Effector memory CD4-positive, alpha-beta T cell (primary cell): ENCODE measurements at places on chromosomes 13 and 19.

DNA sequence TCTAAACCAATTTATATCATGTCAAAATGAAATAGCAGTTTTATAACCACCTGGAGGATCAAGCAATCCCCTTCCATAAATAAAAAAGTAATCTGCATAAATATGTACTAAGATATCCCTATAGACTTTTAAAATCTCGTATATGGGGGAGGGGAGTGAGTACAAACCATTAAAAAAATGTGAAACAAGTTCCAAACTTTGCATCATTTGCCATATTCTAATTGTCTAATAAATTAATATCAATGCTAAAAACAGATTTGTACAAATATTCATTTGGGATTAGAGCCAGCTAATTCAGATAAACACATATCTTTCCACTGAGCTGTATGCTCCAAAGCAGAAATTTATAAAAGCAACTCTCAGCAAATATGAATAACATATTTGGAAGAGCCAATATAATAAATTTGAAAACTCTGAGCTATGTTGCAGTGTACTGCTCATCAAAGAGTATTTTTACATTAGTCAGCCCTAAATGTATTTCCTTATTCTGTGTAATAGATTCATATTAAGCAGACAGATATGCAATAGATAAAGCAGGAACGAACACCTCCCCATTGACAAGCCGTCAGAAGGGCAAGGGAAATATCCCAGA is 970.2 kb downstream of the EFNB2 start:
- no peak for DNase-seq

DNA sequence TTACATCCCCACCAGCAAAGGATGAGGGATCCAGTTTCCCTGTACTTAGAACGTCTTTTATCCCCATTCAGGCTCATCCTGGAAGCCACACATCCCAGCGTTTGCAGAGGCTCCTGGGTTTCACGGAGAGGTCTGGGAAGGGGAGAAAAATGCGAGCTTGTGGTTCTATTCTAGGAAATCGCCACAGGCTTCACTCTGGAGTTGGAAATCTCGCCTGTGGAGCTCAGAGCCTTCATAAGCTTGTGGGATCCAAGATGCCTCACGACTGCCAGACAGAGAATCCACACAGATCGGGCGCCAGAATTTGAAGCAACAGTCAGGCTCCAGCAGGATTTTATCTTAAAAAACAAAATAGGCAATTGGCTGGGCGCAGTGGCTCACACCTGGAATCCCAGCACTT is 157.9 kb downstream of the PTPRS start:
- no peak for DNase-seq

DNA sequence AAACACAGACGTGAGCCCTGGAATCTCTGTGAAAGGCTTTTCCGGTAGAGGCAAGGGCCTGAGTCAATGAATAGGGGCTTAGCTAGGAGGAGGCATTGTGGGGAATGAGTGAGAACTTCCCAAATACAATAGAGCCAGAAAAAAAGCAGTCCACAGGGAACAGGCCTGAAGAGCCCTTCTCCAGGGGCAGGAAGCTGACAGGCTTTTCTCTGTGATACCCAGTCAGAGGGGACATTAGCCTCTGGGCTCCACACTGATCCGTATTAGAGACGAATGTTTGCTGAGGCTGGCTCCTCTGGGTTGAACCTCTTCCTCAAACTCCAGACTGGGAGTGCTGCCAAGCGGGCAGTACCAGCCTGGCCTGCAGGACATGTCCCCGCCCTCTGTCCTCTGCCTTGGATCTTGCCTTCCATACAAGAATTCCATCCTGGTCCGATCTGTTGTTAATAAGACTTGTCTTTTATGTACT is 2.3 kb downstream of the DHRS12 start:
- DNase-seq = no peak

DNA sequence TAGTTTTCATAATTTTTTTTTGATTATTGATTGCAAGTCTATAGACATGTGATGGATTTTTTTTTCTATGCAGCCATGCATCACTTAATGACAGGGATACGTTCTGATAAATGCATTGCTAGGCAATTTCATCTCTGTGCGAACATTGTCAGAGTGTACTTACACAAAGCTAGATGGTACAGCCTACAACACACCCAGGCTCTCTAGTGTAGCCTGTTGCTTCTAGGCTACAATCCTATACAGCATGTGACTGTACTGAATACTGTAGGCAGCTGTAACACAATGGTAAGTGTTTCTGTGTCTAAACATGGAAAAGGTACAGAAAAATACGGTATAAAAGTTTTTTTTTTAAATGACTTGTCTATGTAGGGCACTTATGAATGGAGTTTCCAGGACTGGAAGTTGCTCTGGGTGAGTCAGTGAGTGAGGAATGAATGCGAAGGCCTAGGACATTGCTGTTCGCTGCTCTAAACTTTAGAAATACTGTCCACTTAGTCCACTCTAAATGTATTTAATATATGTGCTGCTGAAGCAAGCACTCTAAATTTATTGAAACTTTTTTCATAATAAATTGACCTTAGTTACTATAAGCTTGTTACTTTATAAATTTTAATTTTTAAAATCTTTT is 20.3 kb downstream of the SPATA13 start:
- DNase-seq = no peak

GRCh38 chr13:113094410-113094800 is 11.2 kb upstream of the F7 start:
- DNase-seq = no peak

DNA sequence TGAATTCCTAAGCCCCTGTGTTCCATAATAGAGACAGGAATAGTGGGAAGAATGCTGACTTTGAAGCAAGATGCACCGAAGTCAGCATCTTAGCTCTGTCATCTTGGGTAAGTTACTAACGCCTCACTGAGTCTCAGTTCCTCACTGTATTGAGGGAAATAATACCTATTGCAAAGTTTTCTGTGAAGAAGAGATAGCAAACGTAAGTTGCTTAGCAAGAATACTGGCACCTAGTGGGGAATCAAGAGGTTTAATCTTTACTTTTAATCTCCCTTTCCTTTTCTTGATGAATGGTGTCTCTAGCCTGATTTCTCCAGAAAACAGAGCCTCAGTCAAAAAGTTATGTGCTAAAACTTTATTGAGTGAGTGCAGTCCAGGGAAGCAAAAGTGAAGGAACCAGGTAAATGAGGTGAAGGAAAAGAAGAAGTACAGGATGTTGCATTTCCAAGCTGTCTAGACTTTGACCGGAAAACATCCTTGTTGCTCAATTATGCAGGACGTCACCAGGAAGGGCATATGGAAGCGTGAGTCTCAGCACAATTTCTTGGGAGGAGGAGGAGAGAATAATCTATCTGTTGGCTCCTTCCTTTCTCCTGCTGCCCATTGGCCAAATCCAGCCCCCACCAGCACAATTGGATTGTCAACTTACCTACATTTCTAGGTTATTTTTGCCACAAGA is 210.0 kb downstream of the B3GLCT start:
- no peak for DNase-seq

GRCh38 chr13:79227418-79227817 is 178.6 kb downstream of the RBM26 start:
- no peak for DNase-seq

GRCh38 chr19:5006201-5006600 is 37.3 kb downstream of the KDM4B start:
- DNase-seq = no peak

GRCh38 chr19:55640043-55640576 is 692 bp upstream of the ZNF580 start:
- DNase-seq = peak; percentile 61

- no peak for DNase-seq
These were observed 42.8 kb downstream of the GAS6 start for GRCh38 chr13:113820813-113821651.

DNA sequence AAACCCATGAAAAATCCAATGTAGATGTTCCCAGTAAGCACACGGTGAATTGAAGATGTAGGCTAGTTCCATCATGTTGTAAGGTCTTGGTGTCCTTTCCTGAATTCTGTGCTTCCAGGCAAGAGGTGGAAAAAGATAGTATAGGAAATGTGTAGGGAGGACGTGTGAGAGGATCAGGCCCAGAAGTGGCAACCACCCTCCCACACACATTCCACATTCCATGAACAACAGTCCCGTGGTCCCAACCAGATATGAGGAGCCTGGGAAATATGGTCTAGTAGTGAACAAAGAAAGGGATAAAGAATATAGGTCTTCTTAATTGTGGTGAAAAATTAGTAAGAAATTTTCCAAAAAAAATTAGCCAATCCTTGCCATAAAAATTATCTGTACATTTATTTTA is 1254.2 kb upstream of the SLC10A2 start:
- no peak for DNase-seq

DNA sequence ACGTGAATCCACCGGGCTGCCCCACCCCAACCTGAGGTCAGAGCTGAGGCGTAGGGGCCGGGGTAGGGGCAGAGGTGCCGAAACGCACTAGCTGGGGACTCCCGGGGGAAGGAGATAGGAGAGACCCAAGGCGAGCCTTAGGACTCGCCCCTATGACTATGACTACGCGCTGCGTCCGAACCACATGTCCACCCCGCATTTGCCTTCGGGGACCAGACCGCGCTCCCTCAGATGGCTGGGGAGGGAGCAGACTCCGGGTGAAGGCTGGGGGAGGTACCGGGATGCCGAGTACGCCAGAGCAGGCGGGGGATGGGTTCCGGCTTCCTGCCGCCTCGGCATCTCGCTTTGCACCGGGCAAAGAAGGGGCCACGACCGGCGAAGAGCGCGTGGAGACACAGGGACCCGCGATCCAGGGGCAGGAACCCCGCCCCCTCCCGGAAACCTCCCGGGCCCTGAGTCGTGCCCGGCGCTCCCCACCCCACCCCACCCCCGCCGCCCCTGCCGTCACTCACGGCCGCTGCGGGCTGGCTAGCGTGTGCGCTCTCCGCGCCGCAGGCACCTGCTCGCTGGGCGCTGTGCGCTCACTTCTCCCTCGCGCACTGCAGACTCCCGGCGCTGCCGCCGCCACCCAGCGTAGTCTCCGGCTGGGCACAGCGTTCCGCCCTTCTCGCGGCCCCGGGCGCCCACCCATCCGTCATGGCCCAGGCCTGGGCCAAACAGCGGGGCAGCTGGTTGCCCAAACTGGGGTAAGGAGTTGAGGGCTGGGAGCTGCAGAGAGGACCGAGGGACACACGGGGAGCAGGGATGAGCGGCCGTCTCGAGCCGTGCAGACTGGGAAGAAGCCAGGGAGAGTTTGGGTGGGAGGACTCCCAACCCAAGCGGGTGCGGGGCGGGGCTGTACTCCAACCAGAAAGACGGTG is 622 bp upstream of the VSTM2B start:
- no peak for DNase-seq

- DNase-seq = no peak
These were observed 381.0 kb upstream of the TSHZ3 start for GRCh38 chr19:31730270-31730669.

DNA sequence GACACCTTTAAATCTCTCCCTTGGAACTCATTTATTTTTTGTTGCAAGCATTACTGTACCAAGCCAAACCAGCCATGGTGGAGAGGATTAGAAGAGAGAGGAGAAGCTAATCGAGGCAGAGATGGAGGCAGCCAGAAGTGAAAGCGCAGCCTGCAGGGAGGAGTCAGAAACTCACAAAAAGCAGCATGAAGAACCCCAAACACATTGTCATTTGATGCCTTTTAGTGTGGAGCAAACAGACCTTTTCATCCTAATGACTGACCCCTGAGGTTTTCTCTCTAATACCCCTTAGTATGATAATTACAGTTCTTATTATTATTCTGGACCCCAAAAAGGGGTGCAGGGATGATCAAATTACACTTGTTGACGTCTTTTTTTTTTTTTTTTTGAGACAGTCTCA is 62.5 kb downstream of the TNFRSF19 start:
- no peak for DNase-seq

DNA sequence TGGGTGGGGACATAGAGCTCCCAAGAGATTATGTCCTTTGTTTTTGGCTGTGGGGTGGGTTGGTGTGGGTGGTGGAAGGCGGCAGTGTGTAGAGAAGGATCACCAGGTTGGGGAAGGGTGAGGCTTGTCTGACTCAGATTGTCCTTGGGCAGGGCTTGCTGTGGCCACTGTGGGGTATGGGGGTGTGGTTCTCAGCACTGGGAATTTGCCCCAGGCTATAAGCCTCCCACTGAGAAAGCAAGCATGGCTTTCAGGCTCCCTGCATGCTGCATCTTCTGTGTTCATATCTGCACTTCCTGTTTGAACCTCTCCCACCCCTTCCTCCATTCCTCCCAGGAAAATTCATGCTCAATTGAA is 34.9 kb downstream of the DNAJC15 start:
- no peak for DNase-seq

DNA sequence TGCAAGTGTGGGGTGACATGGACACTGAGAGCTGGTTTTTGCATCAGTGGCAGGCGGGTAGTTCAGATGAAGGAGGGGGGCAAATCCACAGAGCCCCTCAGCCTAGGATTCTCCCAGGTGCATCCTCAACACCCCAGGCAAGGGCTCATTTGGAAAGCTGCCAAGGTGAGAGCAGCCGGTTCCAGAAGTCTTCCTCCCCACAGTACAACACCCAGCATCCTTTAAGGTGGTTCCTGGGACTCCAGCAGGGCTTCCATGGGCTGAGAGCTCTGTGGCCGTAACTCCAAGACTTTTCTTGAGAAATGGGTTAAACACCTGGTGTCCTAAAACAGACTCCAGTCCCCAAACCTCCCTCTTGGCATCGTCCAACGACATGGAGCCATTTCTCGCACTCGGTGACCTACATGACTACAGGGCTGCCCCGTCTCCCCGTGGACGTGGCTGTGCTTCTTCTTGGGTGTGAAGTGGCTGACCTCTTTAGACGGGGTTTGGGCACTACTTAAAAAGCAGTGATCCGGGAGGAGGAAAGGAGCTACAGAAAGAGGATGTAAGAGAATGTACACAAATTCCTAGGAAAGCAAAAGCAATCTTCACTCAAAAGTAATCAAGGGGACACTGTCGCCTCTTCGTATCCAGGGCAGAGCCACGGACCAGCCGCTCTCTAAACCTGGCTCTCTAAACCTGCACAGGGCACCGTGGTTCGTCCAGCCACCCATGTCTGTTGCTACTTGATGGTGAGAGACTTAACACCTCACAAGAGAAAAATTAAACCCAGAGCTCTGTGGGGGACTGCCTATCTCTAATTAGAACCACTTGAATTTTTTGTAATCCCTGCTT is 25.5 kb downstream of the RANBP3 start:
- no peak for DNase-seq

- DNase-seq = no peak
These were observed 538.5 kb downstream of the GPC6 start for GRCh38 chr13:93765062-93765461.

DNA sequence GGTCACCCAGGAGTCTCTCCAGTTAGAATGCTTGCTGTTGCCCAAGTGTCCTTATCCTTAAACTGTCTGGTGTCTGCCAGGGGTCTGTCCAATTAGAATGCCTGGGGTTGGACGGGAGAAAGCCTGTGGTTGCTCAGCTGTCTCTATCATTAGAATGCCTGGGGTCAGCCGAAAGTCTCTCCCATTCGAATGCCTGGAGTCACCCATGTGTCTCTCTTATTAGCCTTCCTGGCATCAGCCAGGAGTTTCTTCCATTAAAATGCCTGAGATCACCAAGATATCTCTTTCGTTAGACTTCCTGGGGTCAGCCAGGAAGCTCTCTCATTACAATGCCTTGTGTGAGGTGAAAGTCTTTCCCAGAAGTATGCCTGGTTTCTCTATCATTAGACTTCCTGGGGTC is 1521.0 kb downstream of the UQCRFS1 start:
- DNase-seq = no peak
